ENCODE measurements at places on chromosomes 1 and 21. TPM values are rescaled to one million over a fixed set of nuclear protein-coding genes. Genes with fewer than 3 reads are reported as not detected.

DNA sequence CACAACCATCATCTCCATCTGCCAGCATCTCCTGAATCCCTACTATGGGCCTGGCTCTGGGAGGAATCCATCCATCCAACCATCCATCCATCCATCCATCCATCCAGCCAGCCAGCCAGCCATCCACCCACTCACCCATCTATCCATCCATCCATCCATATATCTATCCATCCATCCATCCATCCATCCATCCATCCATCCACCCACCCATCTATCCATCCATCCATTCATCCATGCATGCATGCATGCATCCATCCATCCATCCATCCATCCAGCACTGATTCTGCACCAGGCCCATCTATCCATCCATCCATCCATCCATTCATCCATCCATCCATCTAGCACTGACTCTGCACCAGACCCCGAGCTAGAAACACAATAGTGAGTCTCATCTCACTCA, 141.3 kb upstream of the WNT4 start:
- DNase-seq, result no peak

GRCh38 chr1:33086384-33086850, 5.5 kb downstream of the AZIN2 start:
- DNase-seq, result peak; percentile 75

GRCh38 chr1:61459345-61459744, 265.6 kb downstream of the TM2D1 start:
- DNase-seq, result no peak

- no peak for DNase-seq
These were observed 66.3 kb upstream of the FGGY start for GRCh38 chr1:59230622-59231021.

DNA sequence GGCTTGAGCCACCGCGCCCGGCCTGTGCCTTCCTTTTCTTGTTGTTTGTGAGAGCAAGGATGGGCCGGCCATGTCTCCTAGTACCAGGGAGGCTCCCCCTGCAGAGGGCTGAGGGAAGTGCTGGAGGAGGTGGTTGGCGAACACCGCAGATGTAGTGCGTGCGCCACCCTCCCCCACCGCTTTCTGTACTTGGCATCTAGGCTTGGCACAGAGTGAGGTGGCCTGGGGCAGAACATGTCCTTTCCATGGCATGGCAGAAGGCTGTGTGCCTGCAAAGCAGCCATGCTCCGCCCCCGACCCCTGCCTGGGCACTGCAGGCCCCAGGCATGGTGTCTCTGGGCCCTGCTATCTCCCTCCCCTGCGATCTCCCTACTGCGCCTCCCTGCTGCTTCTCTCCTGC, 30.7 kb downstream of the ALPL start:
- DNase-seq, result no peak

- peak; percentile 21 for DNase-seq
These were observed at the start of gene SLC22A15 for GRCh38 chr1:115976062-115976920. Gene SLC22A15 (plus strand): TSS chr1:115976513. CDS start chr1:115976628, 115 bp downstream.

DNA sequence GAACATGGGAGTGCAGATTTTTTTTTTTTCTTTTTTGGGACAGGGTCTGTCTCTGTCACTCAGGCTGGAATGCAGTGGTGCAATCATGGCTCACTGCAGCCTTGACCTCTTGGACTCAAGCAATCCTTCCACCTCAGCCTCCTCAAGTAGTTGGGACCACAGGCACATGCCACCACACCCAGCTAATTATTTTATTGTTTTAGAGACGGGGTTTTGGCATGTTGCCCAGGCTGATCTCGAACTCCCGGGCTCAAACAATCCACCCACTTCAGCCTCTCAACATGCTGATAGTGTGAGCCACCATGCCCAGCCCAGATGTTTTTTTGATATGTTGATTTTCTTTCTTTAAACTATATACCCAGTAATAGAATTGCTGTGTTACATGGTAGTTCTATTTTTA, 57.7 kb downstream of the RGSL1 start:
- DNase-seq, result peak; percentile 83

DNA sequence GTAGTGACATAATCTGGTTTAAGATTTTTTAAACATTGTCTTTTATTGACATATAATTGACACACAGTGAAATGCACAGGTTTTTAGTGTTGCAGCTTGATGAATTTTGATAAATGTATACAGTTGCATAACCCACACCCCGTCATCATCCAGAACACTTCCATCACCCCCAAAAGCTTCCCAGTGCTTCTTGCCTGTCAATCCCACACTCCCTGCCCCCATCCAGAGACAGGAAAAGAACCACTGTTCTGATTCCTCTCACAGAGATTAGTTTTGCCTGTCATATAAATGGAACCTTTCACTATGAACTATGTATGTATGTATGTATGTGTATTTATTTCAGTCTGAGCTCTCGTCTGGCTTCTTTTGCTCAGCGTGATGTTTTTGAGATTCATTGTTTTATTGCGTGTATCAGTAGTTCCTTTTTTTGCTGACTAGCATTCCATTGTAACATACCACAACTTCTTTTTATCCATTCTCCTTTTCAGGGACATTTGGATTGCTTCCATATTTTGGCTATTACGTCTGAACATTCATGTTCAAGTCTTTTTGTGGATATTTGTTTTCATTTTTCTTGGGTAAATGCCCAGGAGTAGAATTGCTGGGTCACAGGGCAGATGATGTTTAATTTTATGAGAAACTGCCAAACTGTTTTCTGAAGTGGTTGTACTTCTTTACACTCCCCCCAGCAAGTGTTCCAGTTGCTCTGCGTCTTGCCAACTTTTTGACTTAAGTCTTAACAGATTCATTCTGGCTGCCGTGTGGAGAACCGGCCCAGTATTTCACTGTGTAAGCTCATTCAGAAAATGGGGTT, 8.7 kb downstream of the UBIAD1 start:
- DNase-seq, result no peak

DNA sequence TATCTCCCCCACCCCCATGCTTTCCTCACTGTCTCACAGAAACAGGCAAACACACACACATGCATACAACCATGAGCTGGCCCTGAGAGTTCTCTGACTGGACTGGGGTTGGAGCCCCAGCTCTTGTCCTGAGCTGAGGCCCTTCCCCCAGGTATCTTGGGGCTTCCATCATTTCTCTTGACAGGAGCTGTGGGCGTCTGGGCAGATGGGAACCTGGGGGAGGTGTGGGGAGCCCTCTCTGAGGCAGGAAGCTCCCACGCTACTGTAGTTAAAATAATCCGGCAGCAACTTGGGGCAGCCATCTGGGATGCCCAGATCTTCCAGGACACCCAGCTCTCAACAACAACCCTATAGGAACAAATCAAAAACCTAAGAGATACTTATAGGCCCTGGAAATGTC, 2.7 kb upstream of the KIF21B start:
- no peak for DNase-seq

CFHR4 gene
- not detected for polyA plus RNA-seq

CR1L gene
- not detected for polyA plus RNA-seq

PIK3CD gene
- 3.6 TPM for polyA plus RNA-seq
